ENCODE measurements at places on chromosomes 4 and X.
A peak's percentile ranks its signal among the peaks of the same experiment; 100 is the strongest.

DNA sequence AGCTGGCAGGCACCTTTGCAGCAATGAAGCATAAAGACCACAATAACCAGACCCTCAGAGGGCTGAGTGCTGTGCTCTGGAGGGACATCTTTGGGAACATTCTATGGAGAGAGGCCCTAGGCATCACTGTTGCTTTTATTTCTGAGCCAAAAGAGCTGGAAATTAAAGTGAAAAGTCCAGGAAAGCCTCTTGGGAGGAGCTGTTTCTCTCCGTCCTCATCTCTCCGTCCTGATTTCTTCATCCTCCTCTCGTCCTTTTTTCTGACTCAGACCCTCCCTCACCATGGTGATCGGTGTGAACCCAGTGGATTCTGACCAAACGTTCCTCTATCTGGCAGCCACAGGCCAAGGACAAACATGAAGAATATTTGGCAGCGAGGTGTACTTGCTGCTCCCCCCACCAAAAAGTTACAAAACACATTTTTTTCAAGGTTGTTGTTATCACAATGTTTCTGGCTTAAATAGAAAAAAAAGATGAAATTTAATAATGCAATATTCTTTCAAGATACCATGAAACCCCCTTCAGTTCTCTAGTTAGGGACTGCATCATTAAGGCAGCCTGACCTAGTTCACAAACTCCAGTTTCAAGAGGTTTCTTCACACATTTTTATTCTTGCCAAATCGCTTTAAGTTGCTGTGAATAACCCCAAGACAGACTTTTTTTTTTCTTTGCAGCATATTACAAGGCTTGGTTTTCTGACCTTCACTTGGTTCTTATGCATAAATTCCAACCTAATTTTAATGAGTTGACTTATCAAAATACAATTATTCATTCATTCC lies 80.2 kb downstream of the SCD5 start:
- ATAC-seq: no peak

DNA sequence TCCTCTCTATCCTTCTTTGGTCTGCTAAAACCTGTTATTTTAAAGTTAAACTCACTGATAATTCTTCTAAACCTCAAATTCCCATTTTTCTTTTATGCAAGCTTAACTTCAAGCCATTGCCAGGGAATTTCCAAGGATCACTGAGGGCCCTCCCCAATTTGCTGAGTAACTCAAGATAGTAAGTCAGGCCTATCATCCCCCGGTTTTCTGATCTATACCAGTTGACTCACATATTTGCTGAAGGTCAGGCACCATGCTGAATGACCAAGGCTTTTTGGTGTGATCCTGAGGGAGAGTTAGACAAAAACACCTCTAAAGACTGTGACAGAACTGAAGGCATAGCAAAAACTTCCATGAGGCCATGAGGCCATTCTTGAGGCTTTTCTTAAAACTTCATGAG lies 1301.9 kb downstream of the PCDH7 start:
- ATAC-seq: no peak

GRCh38 chr4:55133951-55134350 lies 8.6 kb upstream of the KDR start:
- ATAC-seq: no peak

GRCh38 chrX:150032742-150033141 lies 94.5 kb upstream of the EOLA2 start:
- peak; percentile 99 for ATAC-seq

- ATAC-seq: peak; percentile 71
These were observed at the start of gene DDIT4L for GRCh38 chr4:100189820-100190642. TSS of gene DDIT4L (minus strand) at chr4:100190468. CDS start at chr4:100189983, 485 bp downstream.

DNA sequence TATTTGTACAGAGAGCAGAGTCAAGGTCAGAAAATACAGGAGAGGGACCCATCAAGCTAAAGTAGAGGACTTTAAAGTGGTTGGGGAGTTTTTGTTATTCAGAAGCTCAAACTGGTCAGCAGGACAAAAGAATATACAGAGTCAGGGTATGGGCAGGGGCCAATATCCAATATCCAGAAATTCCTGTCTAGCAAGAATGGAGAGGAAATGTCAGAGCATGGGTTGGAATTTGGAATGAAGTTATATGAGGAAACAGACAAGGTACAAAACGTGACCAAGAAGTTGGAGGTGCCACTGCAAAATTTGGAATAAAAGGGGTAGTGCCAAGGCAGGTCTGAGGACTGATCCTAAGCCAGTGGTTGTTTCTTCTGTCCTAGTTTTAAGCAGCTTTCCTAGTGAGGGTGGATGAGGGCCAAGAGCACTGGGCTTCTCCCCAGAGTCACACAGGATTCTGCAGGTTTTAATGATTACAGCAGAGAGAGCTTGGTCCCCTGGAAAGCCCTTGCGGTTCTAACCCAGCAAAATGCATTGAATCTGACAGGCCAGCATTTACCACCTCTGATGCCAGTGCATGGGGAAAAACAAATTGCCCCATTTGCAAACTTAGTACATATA lies 304.7 kb upstream of the FTHL17 start:
- ATAC-seq: no peak

DNA sequence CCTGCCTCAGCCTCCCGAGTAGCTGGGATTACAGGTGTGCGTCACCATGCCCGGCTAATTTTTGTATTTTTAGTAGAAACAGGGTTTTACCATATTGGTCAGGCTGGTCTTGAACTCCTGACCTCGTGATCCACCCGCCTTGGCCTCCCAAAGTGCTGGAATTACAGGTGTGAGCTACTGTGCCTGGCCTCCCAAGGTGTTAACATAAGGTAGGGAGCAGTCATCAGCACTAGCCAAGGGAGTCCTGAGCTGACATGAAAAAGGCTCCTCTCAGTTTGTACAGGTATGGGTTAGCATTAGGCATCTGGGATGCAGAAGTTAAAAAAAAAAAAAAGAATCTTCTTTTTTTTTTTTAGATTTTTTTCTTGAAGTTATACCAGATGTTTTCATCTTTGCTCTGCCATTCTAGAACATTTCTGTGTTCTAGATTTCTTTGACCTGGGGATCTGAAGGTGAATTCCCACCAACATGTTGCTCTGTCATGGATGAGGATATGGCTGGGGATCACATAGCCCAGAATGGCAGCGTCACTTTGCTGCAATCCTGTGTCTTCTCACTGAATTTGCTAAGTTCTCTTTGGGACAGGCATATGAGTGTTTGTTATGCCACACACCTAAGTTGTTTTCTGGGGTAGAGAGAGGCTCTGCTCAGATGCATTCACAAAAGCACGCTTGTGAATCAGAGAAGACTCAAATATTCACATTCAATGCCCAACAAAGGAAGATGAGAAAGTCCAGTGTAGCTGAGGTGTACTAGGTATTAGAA lies 24.4 kb upstream of the PLA2G12A start:
- ATAC-seq: no peak

DNA sequence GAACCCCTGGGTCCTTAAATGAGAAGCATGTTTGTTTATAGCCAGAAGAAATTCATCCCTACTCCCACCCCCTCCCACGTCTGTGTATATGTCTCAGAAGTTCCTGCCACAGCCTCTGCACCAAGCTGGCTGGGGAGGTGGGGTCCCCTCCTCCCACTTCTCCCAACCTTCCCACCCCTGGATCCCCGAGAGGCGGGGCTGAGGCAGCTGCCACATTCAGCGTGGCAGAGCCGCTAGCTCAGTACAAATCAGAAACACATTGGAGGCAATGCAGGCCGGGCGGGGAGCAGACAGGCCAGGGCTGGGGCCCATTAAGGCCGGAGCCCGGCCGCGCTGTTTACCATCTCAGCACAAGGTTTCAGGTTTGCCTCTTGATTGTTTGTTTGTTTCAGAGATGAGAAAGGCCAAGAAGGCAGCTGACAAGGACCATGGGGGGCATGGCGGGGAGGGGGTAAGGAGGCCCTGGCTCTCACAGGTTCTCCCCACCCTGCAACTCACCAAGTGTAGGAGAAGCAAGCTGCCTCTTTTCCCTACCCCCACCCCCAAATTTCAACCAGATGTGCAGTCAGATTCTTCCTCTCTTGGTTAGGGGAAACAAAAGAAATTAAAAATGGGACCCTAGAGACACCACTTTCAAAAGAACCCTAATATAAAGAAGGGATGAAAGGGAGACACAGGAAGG lies 22.3 kb downstream of the PJA1 start:
- ATAC-seq: peak; percentile 6

- no peak for ATAC-seq
These were observed 26.7 kb downstream of the GPR82 start for GRCh38 chrX:41750716-41751115.

DNA sequence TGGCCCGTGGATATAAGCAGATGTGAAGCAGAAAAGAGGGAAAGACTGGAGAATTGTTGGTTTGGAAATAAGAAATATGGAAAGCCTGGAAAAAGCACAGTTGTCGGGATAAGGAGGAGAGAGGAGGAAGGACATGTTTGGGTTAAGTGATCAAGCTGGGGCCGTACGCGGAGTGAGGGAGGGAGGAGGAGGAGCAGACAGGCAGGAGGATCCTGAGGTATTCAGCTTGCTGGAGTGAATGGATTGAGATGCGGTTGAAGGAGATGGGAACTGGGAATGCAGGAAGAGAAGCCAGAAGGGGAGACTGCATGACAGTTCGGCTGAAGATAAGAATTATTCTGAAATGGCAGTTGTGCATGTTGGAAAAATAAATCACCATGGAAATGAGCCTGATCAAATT lies 21.2 kb downstream of the ZFP42 start:
- ATAC-seq: no peak

DNA sequence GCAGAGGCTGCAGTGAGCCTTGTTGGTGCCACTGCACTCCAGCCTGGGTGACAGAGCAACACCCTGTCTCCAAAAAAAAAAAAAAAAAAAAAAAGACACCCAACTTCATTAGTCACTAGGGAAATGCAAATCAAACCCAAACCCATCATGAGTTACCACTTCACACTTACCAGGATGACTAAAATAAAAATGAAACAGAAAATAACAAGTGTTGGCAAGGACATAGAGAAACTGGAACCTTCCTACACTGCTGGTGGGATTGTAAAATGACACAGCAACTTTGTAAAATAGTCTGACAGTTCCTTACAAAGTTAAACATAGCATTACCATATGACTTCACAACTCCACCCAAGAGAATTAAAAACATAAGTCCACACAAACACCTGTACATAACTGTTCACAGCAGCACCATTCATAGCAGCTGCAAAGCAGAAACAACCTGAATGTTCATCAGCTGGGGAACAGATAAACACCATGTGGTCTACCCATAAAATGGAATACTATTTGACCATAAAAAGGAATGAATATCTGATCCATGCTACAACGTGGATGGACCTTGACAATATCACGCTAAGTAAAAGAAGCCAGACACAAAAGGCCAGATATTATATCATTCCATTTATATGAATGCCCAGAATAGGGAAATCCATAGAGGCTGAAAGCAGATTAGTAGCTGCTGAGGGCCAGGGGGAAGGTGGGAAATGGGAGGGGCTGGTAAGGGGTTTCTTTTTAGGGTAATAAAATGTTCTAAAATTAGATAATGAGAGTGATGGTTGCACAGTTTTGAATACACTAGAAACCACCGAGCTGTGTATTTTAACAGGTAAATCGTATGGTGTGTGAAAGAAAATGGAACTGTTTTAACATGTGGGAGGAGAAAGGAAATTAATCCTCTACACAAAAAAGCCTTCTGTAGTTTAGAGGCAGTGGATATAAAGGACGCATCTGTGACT lies 18.3 kb downstream of the CD99L2 start:
- no peak for ATAC-seq

- no peak for ATAC-seq
These were observed 202.0 kb downstream of the NR3C2 start for GRCh38 chr4:148240241-148240640.

DNA sequence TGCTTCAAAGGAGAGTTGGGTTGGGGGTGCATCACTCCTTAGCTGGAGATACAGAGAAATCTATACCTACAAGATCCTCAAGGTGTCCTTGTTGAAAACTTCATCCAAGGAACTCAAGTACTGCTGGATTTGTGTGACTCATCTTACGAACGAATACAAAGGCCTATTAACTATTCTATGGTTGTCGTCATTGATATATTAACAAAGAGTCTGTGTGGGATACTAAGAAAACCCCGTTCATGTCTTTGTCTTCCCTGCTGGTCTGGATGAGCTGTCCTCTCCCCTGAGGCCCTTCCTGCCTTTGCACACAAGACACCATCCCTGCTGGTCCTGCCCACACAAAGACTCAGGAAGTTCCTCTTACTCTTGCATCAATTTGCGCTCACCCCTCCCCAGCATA lies 54.9 kb upstream of the IRF2 start:
- ATAC-seq: peak; percentile 50

- no peak for ATAC-seq
These were observed 228.0 kb downstream of the SHOX start for GRCh38 chrX:858542-859078.

- no peak for ATAC-seq
These were observed 21.6 kb upstream of the DUSP9 start for GRCh38 chrX:153625271-153626024.

DNA sequence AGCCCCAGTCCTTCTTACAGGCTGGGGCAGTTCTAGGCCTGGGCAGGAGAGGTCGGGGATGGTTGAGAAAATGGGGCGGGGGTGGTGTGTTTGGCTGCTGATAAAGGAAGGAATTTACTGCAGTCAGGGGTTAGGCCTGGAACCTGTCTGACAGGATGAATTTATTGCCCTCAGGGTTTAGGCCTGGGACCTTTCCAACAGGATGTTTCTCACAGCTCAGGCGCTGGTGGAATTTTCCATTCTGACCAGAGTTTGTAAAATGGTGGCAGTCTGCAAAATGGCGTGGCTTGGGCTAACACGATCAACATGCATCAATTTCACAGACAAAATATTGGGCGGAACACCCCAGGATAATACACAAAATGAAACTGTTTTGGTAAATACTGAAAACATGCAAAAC lies 83.5 kb upstream of the SPIN4 start:
- ATAC-seq: no peak

GRCh38 chrX:15514279-15514678 lies 13.7 kb downstream of the BMX start:
- ATAC-seq: no peak

- ATAC-seq: no peak
These were observed 63.7 kb upstream of the ARSJ start for GRCh38 chr4:114043116-114043515.

DNA sequence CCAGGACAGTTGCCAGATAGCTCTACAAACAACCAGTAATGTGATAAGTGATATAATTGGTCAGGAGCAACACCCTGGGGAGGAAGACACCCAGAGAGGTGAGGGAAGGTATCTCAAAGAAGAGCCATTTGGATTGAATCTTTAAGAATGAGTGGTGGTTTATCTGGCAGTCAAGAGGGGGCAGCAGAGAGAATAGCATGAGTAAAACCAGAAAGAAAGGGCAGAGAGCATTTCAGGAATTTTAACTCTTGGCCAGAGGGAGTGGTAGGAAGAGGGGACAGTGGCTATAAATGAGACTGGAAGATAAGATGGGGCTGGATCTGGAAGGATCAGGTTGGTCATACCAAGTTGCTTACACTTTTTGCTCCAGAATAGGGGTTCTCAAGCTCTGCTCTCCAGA lies 5.9 kb upstream of the SEPTIN6 start:
- no peak for ATAC-seq

DNA sequence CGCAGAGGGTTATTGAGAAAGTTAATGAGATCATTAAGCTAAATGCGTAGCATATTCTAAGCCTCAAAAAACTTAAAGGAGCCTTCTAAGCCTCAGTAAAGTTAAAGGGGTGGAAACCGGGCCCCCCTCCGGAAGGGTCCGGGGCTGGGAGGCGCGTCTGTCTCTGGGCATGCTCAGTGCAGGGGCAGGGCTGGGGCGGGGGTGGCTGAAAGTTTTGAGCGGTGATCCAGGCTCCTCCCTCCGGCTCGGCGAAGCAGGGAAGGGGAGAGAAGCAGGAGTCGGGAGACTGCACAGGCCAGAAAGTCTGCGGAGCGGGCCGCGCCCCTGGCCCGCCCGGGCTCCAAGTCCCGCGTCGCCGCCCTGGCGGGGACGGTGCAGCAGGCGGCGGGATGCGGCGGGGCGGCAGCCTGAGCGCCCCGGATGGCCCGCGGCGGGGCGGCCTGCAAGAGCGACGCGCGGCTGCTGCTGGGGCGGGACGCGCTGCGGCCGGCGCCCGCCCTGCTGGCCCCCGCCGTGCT lies at the start of gene EVC:
Gene EVC (plus strand): TSS at position 241 of the 518 bp plus-strand sequence. CDS start 180 bp downstream, at position 421.
- ATAC-seq: peak; percentile 91

Measured in motor neuron (in vitro differentiated cells).